GM04503 (cell line): ENCODE measurements at places on chromosomes 6 and 20.

- no peak for DNase-seq
Observed at GRCh38 chr20:43185901-43186300, 3.8 kb downstream of the PTPRT start.

GRCh38 chr20:11728937-11729336, 188.8 kb upstream of the BTBD3 start:
- no peak for DNase-seq

GRCh38 chr6:141402489-141402888, 730.2 kb upstream of the GJE1 start:
- no peak for DNase-seq

DNA sequence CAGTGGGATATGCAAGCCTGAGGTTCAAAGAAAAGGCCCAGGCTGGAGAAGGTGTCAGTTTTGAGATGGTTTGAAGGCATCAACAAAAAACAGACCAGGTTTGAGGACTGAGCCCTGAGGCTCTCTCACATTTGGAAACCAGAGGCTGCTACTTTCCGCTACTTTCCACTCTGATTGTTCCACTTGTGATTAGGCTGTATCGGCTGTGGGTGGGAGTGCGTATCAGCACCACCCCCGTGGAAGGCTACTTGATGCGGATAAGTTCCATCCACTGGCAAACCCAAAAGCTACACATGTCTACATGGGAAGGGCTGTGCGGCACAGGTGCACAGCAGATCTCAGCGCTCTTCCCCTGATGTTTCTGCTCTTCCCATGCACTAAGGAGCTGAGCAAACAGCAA, 198.7 kb downstream of the GMPR start:
- no peak for DNase-seq

GRCh38 chr6:88866856-88867255, 96.6 kb downstream of the RNGTT start:
- no peak for DNase-seq

- no peak for DNase-seq
Observed at GRCh38 chr20:49964964-49965780, 17.6 kb upstream of the SNAI1 start.

GRCh38 chr6:140544431-140544830, 1170.0 kb upstream of the CITED2 start:
- no peak for DNase-seq

- no peak for DNase-seq
Observed at GRCh38 chr20:63447320-63447719, 25.1 kb downstream of the KCNQ2 start.

DNA sequence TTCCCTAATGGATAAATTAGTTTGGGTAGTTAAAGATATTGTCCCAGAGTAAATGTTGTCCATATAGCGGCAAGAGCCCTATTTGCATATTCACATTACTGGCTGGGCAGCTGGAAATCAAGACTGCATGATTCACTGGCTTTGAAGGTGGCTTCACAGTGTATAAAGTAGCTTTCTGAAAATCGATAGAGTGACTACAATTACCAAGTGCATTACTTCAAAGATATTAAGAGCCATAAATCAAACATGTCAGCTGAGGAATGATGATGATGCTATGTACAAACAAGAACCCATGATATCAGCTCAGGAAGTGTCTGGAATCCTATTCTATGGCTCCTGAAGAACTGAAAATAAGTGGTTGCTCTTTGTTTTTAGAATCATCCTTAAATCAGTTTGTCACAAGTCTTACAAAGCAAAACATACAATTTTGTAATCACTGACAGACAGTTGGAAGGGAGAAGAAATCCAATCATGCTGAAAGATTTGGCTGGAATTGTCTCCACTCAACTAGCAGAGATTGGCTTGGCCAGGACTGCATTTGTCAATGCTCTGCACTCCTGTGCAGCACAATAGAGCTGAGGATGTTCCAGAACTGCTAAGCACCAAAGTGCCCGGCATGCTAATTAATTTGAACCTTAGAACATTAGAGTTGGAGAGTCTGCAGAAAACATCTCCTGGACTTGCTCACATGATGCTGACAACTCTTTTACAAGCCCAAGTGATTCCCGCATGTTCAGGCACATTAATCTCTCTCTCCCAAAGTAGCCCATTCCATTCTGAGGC, 77.9 kb upstream of the B3GAT2 start:
- DNase-seq: no peak

- no peak for DNase-seq
Observed at GRCh38 chr6:1739220-1739619, 129.5 kb downstream of the FOXC1 start.

DNA sequence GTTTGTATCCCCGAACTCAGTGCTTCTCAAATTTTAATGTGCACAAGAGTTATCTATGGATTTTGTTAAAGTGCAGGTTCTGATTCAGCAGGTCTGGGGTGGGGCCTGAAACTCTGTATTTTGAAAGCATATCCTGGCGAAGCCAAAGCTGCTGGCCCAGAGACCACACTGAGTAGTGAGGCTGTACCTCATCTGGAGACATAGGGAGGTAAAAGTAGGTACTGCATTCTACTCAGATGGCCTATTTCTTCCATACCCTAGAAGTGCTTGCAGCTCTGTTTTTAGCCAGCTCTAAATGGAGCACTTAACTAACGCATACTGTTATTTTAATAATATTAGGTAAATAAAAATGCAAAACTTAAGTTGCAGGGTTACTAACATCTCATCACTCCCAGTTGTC, 241.6 kb upstream of the PRND start:
- DNase-seq: no peak

GRCh38 chr20:43942201-43942590, 27.5 kb downstream of the TOX2 start:
- DNase-seq: no peak

DNA sequence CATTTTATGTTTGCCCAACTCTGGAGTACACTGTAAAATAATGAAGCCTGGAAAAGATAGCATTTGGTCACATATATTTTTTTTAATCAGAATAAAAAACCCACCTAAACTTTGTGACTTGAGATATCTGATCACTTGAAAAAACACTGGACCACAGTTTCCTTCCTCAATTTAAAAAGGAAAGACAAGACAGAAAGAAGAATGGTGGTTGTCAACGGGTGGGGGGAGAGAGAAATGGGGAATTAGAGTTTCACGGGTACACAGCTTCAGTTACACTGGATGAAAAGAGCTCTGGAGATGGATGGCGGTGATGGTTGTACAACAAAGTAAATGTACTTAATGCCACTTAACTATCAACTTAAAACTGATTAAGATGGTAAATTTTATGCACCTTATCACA, 14.7 kb upstream of the DST start:
- no peak for DNase-seq

- DNase-seq: no peak
Observed at GRCh38 chr6:56795466-56796195, 152.9 kb upstream of the DST start.

DNA sequence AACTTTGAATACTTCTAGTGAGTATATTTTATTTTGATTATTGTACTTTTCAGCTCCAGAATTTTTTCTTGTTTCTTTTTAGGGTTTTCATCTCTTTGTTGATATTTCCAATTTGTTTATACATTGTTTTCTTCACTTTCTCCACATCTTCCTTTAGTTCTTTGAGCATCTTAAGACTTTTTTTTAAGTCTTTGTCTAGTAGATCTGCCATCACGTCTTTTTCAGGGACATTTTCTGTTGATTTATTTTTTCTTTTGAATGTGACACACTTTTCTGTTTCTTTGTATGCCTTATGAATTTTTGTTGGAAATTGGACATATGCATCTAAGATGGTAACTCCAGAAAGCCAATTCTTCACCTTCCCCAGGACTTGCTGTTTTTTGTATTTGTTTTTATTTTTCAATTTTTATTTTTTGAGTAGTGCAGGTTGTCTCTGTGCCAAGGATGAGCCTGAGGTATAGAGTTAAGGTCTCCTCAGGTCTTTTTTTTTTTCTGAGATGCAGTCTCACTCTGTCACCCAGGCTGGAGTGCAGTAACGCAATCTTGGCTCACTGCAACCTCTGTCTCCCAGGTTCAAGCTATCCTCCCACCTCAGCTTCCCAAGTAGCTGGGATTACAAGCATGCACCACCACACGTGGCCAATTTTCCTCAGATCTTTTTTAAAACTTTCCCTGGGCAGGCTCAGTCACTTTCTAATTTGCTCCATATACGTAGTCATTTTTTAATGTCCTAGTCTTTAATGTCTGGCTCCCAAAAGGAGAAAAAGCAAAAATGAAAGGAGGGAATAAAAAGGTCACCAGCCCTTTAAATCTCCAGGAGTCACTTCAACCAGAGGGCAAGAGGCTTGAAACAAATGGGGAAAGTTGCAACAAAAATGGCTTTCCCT, 6.7 kb upstream of the CMTR1 start:
- DNase-seq: no peak

DNA sequence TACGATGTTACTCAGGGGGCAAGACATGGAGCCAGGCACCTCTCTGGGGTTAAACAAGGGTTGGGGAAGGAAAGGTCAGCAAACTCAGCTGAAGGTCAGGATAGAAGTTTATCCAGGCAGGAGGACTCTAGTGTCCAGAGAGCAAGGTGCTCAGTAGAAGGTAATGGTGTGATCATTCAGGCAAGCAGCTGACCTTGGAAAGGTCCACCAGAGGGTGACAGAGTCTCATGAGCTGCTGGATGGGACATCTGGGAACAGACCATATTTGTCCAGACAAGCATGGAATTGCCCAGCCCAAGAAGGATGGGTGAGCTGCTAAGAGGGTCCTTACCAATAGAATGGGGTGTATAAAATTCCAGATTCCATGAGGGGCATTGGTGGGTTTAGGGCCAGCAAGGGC, 89.5 kb downstream of the MAP3K7 start:
- no peak for DNase-seq

- no peak for DNase-seq
Observed at GRCh38 chr6:156873654-156874380, 96.6 kb downstream of the ARID1B start.

- DNase-seq: no peak
Observed at GRCh38 chr6:90123831-90124230, 172.8 kb downstream of the BACH2 start.

DNA sequence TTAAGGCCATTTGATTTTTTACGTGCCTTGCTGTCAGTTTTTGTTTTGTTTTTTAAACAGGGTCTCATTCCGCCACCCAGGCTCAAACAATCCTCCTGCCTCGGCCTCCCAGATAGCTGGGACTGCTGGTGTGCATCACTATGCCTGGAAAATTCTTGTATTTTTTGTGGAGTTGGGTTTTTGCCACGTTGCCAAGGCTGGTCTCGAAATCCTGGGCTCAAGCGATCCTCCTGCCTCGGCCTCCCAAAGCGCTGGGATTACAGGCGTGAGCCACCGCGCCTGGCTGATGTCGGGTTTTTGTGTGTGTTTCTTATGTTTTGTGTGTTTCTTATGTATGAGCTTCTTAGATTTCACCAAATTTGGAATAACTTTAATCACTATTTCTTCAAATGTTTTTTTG, 104.8 kb downstream of the TAF4 start:
- DNase-seq: no peak

DNA sequence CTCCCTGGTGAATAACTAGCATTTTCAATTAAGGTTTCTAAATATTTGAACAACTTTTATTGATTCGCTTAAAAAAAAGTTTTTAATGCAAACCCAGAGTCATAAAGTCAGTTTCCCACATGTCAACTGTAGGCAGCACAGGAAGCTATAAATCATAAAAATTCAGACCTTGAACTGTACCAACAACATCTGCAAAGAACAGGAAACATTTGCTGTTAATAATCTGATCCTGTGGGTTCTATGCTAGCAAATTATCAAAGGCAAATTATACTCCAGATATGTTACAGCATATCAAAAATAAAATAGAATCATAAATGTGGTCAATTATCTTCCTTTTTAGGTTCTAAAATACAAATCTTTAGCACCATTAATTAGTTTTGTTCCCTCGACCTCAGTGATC, 16.6 kb upstream of the MAP7 start:
- no peak for DNase-seq

- DNase-seq: no peak
Observed at GRCh38 chr20:25286917-25287316, 39.0 kb downstream of the PYGB start.

- DNase-seq: no peak
Observed at GRCh38 chr20:37596890-37597536, 69.3 kb upstream of the BLCAP start.

DNA sequence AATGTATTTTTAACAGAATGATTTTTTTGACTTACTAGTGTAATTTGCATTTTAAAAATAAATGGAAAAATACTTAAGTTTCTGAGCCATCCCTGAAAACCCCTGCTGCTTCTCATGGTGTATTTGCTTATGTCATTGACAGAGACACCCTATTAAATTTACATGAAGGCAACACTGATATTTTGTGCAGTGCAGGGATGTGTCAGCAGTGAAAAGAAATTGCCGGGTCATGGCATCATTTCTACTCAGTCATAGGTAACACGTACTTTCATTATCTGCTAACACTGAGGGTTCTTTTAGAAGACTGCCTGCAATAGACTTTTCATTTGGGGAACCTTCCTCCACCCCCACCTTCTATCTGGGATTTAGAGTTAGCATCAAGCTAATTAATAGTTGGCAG, 136.7 kb upstream of the RNF217 start:
- DNase-seq: no peak

DNA sequence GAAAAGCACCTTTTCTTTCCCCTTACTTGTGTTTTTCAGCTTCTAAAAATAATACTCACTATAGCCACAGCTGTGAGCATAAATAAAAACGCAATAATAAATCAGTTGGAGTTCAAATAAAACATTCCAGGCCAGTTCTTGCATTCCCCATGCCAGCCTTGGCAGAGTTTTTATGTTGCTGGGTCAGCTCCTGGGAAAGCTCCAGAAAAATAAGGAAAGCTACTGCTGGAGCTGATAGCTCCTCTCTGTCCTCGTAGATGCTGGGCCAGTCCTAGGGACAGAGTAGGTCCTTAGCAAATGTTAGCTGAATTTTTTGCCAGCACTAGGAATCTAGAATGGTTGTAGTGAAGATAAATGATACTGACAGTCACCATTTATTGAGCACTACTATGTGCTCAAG, 389.0 kb upstream of the SYNCRIP start:
- no peak for DNase-seq

GRCh38 chr6:80939480-80939879, 813.0 kb downstream of the TENT5A start:
- no peak for DNase-seq

DNA sequence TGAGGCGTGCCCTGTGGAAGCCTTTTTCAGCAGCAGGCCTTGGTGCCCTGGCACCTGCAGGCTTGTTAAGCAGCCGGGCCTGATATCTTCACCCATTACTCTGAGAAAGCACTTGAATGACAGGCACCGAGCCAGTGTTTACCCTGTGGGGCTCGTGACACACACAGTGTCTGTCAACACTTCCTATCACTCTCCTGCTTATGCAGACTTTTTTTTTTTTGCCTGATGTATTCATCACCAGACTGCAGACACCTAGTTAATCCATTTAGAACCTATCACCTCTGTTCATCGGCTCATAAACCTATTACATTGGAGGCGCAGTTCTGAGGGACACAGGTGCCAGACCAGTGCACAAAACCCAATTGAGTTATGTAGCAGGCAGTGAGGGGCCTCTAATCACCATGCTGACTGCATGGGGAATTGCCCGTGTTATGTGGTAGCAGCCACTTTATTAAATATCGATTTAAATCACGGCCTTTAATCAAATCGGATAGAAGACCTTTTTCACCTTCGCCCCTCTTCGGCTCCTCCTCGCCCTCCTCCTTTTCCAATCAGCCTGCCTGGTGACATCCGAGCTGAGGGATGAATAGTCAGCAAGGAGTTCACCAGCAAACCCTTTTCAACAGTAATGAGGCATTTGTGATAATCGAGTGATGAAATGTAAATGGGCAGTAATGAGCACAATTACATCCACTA, 962.9 kb upstream of the SLC35B3 start:
- no peak for DNase-seq
